Stimulated activated naive CD8-positive, alpha-beta T cell treated with anti-CD3 and anti-CD28 coated beads, Interleukin-15, amount 100 ng/mL, for 72 hours (primary cell): ENCODE measurements at places on chromosomes 2 and 18.

GRCh38 chr18:2990956-2991640, 21.8 kb downstream of the LPIN2 start:
- no peak for DNase-seq

DNA sequence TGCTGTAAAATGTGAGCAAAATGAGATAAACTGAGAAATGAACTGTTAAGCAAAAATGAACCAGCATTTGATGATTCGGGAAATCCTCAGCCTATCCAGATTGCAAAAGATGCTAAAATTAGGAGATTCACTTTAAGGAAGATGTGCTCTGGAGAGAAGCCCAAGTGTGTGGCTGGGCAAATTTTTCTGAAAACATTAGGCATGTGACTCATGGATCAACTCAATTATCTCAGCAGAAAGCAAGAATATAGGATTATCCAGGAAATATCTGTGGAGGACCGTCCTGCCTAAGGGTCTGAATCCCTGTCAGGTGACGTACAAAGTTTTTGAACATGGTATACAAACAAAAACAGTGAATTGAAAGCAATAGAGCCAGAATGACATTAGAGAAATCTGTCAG, 1268.3 kb upstream of the TMEFF2 start:
- no peak for DNase-seq

- DNase-seq: no peak
Measured at GRCh38 chr2:14781142-14781541, 148.6 kb downstream of the LRATD1 start.

DNA sequence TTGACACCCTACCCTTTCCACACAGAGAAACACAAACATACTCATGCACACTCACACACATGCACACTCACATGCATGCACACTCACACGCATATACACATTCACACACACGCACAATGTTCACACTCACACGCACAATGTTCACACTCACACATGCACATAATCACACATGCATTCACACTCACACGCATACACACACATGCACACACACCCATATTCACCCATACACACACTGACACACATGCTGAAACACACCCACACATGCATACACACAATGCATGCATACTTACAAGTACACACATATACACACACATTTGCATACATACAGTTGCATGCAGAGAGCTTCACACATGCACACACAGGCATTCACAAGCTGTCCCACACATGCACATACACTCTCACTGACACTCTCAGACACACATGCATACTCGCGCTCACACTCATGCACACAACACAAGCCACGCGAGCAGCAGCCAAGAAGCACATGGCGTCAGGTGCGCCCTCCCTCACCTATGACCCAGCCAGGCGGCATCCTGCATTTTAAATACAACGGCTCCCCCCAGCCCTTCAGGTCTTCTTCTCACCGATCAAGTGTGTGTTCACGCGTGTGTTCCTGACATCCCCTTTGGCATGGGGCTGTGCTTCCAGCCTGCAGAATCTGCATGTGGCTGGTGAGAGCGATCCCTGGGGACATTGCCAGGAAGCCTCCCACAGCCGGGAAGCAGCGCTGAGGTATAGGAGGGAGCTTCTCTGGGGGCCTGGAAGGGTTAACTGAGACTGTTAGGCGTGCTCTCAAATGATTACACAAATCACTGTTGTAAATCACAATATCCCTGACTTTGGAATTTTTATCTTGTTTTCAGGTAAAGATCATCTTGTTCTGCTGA, 195.1 kb downstream of the RTP5 start:
- DNase-seq: no peak

GRCh38 chr2:56113382-56113975, 70.3 kb upstream of the CCDC85A start:
- DNase-seq: no peak

GRCh38 chr2:9217838-9218770, 11.5 kb downstream of the ASAP2 start:
- DNase-seq: no peak
